NCI-H1092 treated with DMSO at 0.1 percent for 48 hours (cell line): ENCODE measurements at places on chromosomes 11 and 22.

DNA sequence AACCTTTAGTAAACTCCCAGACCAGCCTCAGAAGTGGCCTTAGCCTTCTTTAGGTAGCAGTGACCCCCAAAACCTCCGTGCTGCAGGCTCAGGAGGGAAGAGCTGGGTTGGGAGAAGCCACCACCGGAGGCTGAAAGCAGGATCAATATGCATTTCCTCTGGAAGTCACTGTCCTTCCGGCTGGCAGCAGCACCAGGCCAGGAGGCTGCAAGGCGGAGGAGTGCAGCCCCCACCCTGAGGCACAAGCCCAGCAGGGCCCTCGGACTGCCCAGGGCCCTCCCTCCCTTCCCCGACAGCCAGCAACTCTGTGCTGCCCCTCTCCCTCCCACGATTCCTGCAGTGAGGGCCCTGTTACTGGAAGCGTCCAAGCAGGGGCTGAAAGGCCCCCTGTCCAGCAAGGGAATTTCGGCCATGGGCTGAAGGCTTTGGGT lies 3.2 kb upstream of the NRXN2 start:
- DNase-seq: no peak

DNA sequence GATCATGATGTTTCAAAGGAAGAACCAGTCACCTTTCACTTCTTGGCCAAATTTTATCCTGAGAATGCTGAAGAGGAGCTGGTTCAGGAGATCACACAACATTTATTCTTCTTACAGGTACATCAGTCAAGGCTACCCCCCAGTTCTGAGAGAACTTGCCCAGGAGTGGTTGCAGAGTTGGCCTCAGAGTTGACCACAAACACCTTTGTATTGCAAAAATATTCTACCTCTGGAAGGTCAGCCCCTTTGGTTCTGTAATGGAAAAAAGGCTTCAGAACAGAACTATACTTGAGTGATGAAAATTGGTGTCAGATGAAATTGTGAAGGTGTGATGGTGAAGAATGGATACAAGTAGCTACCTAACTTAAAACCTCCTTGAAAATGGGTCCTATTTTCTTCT lies 35.7 kb downstream of the NF2 start:
- DNase-seq: no peak

GRCh38 chr11:72918851-72919250 lies 104.6 kb downstream of the ATG16L2 start:
- DNase-seq: no peak

DNA sequence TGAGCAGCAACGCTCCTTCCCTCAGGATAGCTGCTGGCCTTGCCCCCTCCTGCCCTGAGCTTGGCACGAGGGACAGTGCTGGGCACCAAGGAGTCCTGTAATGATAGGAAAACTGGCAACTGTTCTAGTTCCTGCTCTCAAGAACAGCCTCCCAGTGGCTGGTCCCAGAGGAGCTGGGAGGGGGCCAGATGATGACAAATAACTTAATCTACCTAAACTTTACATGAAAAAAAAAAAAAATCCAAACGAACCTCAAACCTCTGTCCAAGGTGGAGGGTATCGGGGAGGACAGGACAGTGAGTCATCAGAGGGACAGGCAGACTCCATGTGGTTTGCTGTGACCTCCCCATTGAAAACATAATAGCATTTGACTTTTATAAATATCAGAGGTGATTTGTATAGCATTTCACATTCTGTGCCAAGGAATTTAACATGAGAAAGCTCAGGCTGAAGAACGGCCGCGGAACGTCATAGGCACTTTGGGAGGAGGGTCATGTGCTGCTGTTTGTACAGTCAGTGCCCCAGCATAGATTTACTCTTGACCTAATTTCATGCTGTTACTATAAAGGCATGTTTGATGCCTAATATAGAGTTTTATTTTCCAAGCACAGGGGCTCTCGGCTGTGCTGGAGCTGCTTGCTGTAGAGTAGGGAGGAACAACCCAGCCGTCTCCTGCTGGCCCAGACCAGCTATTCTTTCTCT lies 98.2 kb upstream of the NNMT start:
- DNase-seq: peak; percentile 68

- DNase-seq: no peak
Observed at GRCh38 chr11:19890308-19890707, 177.7 kb downstream of the NAV2 start.

- DNase-seq: no peak
Observed at GRCh38 chr11:9462806-9463537, 2.2 kb downstream of the ZNF143 start.

- DNase-seq: peak; percentile 77
Observed at GRCh38 chr11:122100756-122101080, 15.3 kb downstream of the BLID start.

GRCh38 chr11:117582433-117582832 lies 214.6 kb downstream of the DSCAML1 start:
- DNase-seq: no peak

- no peak for DNase-seq
Observed at GRCh38 chr11:57340039-57340615, 2.0 kb downstream of the P2RX3 start.
